ENCODE measurements at places on chromosomes 7 and 10.

- peak overlapping the region; percentile 72 for H3K27ac ChIP-seq
- H3K4me3 ChIP-seq: no peak overlapping the region
- peak; percentile 46 for DNase-seq
- H3K4me1 ChIP-seq: peaks cover 75% of the 10 kb centered on the region
- peaks cover 15% of the 10 kb centered on the region for H3K36me3 ChIP-seq
- H3K27me3 ChIP-seq: no peaks in the 10 kb centered on the region
These were observed 19.7 kb upstream of the BNIP3 start for GRCh38 chr10:132001238-132001972.

DNA sequence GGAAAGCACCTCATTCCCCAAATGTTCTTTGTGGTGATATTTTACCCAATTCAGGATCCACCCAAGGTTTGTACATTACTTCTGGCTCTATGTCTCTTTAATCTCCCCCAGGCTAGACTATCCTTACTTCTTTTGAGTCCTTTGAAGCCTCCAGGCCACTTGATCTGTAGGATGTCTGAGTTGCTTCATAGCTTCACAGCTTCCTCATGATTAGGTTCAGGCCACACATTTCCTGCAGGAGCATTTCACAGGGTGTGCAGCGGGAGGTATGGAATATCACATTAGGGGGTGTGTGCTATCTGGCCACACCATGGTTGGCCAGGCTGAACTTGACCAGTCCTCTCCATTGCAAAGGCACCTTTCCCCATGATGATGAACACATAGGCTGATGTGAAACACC, 18.7 kb downstream of the TSPAN15 start:
- DNase-seq: no peak
- no peaks in the 10 kb centered on the region for H3K36me3 ChIP-seq
- H3K4me1 ChIP-seq: peaks cover 17% of the 10 kb centered on the region
- H3K27ac ChIP-seq: no peak overlapping the region

GRCh38 chr10:43056568-43057011, 20.3 kb upstream of the RET start:
- peaks cover 3% of the 10 kb centered on the region for H3K27me3 ChIP-seq
- no peak overlapping the region for H3K27ac ChIP-seq
- peaks cover 10% of the 10 kb centered on the region for H3K4me1 ChIP-seq
- DNase-seq: no peak

GRCh38 chr7:18521945-18522566, 26.5 kb downstream of the HDAC9 start:
- H3K36me3 ChIP-seq: no peaks in the 10 kb centered on the region
- no peak overlapping the region for H3K27ac ChIP-seq
- H3K4me1 ChIP-seq: peaks cover 17% of the 10 kb centered on the region
- H3K27me3 ChIP-seq: no peaks in the 10 kb centered on the region
- DNase-seq: no peak

DNA sequence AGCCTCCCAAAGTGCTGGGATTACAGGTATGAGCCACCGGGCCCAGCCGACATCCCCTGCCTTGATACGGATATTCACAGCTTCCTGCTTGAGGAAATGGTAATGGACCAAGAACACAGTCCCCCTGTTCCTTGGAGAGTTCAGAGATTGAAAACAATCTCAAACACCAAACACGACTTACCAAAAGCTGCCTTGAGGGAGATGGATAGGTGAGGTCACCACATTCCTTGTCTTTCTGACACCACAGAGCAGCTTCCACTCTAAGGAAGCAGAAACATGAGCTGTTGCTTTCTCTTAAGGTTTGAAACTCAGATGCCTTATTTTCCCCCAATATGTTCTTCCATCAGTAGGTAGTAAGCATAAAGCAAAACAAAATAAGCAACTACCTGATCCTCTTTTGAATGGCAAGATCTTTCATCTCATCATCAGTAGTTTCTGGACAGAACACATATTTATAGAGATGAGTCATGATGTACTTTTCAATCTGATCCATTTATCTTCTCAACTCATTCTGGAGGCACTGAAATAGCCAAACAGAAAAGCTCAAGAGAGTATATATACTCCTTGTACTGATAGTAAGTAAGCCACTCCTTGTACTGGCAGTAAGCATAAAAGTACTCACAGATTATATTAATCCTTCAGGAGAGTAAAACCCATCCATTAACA, 199.1 kb upstream of the KCTD7 start:
- no peaks in the 10 kb centered on the region for H3K4me1 ChIP-seq
- H3K27me3 ChIP-seq: no peaks in the 10 kb centered on the region
- no peak for DNase-seq
- H3K36me3 ChIP-seq: no peaks in the 10 kb centered on the region
- no peak overlapping the region for H3K27ac ChIP-seq

- peak overlapping the region; percentile 11 for H3K27ac ChIP-seq
- H3K36me3 ChIP-seq: no peaks in the 10 kb centered on the region
- no peak overlapping the region for H3K4me3 ChIP-seq
These were observed 18.7 kb downstream of the LCOR start for GRCh38 chr10:96850825-96851224.

GRCh38 chr7:149093228-149093627, 2.7 kb upstream of the ZNF786 start:
- H3K4me1 ChIP-seq: peaks cover 19% of the 10 kb centered on the region
- no peak overlapping the region for H3K4me3 ChIP-seq
- peaks cover 7% of the 10 kb centered on the region for H3K36me3 ChIP-seq
- DNase-seq: no peak
- H3K27me3 ChIP-seq: no peaks in the 10 kb centered on the region

DNA sequence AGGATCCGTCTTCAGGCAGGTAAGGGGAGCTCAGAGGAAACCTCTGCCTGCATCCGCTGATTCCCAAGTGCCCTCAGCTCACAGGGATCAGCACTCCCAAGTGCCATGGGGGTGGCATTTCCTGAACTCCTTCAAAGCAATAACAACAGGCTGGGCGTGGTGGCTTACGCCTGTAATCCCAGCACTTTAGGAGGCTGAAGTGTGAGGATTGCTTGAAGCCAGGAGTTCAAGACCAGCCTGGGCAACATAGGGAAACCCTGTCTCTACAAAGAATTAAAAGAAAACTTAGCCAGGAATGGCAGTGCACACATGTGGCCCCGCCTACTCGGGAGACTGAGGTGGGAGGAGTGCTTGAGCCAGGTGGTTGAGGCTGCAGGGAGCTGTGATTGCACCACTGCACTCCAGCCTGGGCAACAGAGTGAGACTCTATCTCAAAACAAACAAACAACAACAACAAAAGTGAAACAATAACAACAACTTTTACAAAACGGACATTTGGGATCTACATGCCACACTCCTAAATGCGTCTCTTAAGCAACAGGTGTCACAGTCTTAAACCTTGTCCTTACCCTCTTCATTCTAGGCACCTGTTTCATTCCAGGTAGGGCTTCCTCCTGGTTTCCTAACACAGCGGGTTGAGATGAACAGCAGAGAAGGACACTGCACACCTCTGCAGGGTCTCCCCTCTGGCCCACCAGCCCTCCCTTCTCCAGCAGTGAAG, 73.8 kb downstream of the PAXIP1 start:
- no peak overlapping the region for H3K4me3 ChIP-seq
- H3K36me3 ChIP-seq: peaks cover 22% of the 10 kb centered on the region
- DNase-seq: no peak

DNA sequence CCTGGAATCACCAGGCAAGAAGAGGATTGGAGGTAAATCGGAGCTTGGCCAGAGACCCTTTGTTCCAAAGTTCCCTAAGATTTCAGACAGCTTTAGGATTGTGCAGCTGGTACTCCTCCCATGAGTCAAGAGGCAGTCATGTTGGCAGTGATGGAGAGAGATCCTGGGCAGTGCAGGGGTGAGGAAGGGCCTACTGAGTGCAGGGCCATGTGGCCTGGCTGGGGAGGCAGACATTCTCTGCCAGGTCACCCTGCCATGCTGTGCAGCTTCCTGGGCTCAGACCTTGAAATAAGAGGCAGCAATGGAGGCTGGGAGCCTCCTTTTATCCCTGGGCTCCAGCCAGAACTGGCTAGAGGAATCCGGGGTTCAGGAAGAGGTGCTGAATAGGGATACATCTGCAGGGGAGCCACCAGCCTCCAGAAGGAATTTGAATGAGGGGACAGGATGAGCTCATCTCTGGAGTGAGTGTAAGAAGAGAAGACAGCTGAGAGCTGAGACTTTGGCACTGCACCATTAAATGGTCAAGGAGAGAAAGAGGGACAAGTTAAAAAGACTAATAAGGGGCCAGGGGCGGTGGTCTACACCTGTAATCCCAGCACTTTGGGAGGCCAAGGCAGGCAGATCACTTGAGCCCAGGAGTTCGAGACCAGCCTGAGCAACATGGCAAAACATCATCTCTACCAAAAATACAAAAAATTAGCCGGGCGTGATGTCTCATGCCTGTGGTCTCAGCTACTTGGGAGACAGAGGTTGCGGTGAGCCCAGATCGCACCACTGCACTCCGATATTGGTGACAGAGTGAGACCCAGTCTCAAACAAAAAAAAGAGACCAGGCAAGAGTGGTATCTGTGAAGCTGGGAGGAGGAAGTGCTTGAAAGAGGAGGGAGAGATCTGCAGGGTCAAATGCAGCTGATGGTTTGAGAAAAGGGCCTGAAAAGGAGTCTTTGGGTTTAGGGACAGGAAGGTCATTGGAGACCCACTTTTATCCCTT, 12.0 kb downstream of the SFTPD start:
- H3K27ac ChIP-seq: no peak overlapping the region
- no peaks in the 10 kb centered on the region for H3K4me1 ChIP-seq
- no peaks in the 10 kb centered on the region for H3K36me3 ChIP-seq
- DNase-seq: no peak
- no peak overlapping the region for H3K4me3 ChIP-seq

- H3K27me3 ChIP-seq: no peaks in the 10 kb centered on the region
- no peak overlapping the region for H3K27ac ChIP-seq
- no peak overlapping the region for H3K4me3 ChIP-seq
- no peaks in the 10 kb centered on the region for H3K36me3 ChIP-seq
- peaks cover 14% of the 10 kb centered on the region for H3K4me1 ChIP-seq
- DNase-seq: peak; percentile 26
These were observed 215.7 kb upstream of the CDC14C start for GRCh38 chr7:48708635-48709034.

DNA sequence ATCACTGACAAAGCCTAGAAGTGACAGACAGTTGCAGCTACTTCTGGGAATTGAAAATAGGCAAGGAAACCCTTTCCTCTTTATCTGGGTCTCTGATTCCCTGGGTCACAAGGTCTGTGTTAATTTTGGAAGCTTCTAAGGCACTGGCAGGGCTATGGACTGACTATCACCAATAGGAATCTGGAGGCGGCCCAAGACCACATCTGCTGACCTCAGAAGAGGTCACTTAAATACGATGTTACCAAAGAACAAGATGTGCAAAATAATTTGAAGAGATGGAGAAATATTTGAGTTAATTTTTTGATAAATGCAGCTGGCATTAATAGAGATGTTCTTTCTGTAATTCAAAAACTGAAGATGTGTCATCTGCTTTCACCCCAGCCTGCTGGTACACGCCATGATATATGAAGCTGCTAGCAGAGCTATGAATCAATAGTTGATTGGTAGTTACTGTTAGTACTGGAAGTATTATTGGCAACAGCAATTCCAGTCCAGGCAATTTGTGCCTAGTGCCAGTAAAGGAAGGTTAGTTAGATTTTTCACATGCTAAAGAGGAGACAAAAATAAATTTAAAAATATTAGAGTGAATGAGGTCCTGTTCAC, 5.5 kb upstream of the STEAP4 start:
- no peak overlapping the region for H3K4me3 ChIP-seq
- peaks cover 6% of the 10 kb centered on the region for H3K27me3 ChIP-seq
- H3K4me1 ChIP-seq: peaks cover 6% of the 10 kb centered on the region
- H3K27ac ChIP-seq: no peak overlapping the region
- DNase-seq: no peak

DNA sequence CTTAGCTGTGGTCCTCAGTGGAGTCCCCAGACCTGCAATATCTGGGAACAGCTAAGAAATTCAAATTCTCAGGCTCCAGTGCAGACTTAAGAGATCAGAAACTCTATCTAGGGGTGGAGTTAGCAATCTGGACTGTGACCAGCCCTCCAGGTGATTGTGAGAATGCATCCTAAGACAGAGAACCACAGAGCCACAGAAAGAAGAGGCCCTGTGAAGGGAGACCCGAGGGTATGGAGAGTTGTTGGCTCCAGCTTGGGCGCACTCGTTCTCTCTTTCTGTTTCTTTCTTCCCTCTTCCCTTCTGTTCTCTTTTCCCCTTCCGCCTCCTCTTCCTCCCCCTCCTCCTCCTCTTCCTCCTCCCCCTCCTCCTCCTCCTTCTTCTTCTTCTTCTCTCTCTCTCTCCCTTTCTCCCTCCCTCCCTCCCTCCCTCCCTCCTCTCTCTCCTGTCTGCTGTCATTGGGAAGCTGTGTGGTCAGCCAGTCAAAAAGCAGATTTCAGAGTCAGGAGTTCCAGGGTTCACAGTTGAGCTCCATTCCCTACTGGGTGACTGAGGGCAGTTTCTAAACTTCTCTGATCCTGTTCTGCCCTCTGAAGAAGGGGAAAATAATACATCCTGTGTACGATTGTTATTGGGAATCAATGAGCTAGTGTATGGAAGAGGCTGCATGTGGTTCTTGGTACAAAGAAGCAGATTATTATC, 62.1 kb upstream of the STEAP1B start:
- peak overlapping the region; percentile 48 for H3K4me3 ChIP-seq
- H3K4me1 ChIP-seq: peaks cover 72% of the 10 kb centered on the region
- no peaks in the 10 kb centered on the region for H3K36me3 ChIP-seq

DNA sequence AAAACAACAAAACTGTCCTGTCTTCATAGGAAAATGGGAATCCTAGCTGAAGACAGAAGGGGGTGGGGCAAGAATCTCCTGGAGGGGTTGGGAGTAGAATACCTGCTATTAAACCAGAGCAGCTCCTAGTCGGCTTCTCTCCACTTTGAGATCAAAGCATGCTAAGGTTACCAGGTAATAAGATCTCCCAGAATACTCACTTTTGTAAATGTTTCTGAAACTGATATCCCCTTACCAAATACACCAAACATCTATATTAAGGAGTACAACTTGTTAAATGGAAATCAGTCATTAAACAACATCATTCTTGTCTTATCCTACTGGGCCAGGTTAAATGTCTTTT, 29.5 kb upstream of the DAGLB start:
- no peak overlapping the region for H3K27ac ChIP-seq
- H3K4me1 ChIP-seq: peaks cover 31% of the 10 kb centered on the region
- no peak overlapping the region for H3K4me3 ChIP-seq
- H3K36me3 ChIP-seq: peaks cover 13% of the 10 kb centered on the region
- H3K27me3 ChIP-seq: no peaks in the 10 kb centered on the region
- no peak for DNase-seq

DNA sequence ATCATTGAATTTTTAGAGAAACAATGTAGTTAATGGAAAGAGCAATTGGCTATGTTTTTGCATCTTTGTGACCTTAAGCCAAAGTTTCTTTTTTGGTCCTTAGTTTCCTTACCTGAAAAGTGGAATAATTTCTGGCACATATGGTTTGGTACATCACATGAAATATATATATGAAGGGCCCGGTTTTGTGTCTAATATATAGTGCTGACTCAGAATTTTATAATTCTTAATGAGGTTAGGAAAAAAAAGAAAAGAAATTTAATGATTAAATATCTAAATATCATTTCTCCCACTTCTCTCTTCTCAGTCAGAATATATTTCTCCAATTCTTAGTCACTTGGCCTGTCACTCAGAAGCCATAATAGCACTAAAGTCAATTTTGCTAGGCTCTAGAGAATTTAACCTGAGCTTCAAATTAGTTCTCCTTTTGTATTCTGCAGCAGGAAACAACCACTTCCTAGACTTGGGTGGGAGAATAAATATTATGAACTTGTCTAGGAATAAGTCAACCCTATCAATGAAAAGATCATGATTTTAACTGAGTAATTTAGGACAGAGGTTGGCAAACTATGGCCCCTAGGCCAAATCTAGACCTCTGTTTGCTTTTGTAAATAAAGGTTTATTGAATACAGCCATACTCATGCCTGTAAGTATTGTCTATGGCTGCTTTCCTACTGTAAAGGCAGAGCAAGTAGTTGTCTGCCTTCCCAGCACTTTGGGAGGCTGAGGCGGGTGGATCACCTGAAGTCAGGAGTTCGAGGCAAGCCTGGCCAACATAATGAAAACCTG, 34.6 kb downstream of the PPP1R9A start:
- no peak for DNase-seq
- no peak overlapping the region for H3K27ac ChIP-seq
- no peaks in the 10 kb centered on the region for H3K27me3 ChIP-seq
